ENCODE measurements at places on chromosomes 4 and X.

- DNase-seq, result no peak
Measured at GRCh38 chr4:148978301-148978700, 536.1 kb upstream of the NR3C2 start.

GRCh38 chr4:146029147-146029546 lies 90.5 kb upstream of the ZNF827 start:
- no peak for DNase-seq

DNA sequence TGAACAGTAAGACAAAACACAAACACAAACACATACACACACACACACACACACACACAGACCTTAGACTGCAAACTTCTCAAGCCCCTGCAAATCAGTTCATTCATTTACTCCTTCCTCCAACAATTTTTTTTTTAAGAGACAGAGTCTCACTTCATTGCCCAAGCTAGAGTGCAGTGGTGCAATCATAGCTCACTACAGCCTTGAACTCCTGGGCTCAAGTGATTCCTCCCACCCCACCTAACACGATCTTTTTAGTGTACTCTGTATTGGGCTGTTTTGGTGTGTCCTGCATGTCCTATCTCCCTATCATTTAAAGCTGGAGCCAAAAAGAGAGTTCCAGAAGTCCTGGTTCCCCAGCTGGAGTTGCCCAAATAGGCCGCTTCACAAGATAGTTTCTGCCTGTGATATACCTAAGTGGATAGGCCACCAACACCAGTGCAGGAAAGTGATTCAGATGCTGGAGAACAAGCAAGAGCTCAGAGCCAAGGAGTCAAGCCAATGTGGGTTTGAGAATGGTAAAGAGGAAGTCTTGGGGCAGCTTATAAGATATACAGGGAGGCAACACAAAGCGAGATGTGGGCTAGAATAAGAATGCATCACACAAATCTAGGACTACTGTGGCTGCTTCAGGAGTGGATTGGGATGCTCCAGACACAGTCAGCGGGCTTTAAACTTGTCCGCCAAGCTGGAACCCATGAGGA lies 85.4 kb upstream of the RAPGEF2 start:
- DNase-seq, result no peak

GRCh38 chr4:152162331-152162697 lies 373.6 kb downstream of the FBXW7 start:
- DNase-seq, result no peak

DNA sequence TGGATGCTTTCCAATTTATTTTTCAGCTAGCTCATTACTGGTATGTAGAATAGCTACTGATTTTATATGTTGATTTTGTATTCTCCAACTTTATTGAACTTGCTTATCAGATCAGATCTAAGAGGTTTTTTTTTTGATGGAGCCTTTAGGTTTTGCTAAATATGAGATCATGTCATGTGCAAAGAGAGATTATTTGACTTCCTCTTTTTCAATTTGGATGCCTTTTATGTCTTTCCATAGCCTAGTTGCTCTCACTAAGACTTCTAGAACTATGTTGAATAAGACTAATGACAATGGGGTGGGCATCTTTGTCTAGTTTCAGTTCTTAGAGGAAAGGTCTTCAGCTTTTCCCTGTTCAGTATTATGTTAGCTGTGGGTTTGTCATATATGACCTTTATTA lies 11.7 kb downstream of the MAGEE1 start:
- no peak for DNase-seq

- DNase-seq, result no peak
Measured at GRCh38 chr4:43682551-43682950, 766.1 kb downstream of the KCTD8 start.

GRCh38 chrX:108306086-108306485 lies 132.1 kb downstream of the COL4A6 start:
- DNase-seq, result no peak

- DNase-seq, result no peak
Measured at GRCh38 chrX:47745416-47745815, 86.4 kb upstream of the UXT start.

GRCh38 chr4:86898562-86898961 lies 6.3 kb upstream of the C4orf36 start:
- DNase-seq, result no peak

DNA sequence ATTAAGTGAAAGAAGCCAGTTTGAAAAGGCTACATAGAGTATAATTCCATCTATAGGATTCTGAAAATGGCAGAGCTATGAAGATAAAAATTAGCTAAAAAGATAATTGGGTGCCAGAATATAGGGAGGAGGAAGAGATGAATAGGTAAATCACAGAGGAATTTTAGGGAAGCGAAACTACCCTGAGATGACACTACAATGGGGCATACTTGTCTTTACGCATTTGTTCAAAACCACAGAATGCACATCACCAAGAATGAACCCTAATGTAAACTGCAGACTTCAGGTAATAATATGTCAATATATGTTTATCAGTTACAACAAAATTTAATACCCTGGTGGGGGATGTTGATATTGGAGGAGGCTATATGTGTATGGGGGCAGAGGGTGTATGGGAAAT lies 1342.9 kb downstream of the ADGRL3 start:
- no peak for DNase-seq

DNA sequence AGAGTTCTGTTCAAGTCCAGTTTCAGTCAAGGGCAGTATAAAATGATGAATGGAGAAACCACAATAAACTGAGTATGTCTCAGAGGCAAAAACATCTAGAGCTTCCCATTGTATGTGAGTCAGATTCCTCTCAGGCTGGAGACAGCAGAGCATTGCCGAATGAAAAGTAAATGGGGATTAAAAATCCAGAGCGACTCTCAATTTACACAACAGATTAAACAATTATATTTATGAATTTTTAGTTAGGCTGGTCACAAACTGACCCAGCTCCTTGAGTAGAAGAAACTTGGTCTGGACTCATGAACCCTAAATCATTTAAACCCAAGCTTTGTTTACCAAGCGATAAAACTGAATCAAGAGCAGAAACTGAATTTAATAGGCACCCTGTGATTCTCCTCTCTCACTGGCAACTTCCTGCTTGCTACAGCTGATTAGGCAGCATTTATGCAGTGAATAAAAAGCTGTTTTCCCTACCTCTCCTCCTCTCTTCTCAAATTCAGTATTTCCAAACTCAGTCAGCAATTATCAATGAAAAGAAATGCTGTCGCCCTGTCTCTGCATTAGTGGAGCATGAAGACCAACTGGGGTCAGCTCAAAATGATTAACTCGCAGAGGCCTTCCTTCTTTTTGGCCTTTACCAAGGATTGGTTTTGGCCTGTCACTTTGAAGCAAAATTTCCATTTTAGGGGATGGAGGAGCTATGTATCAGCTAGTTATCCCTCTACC lies 568.0 kb downstream of the PDHA2 start:
- DNase-seq, result no peak

DNA sequence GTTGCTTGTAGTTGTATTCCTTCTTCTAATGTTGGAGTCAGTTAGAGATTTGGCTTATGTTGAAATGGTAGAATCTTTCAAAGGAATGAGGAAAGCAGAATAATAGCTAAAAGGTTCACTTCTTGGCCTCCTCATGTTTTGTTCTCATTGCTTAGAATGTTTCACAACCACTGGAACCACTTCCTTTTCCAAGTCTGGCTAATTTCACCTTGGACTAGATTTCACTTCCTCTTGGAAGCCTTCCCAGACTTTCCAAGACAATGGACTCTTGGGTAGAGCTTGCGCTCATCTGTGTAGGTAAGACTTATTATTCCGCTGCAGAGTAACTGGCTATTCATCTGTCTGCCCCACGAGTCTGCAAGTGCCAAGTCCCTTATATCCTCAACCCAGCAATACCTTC lies 8.3 kb downstream of the SPATA18 start:
- no peak for DNase-seq

- DNase-seq, result no peak
Measured at GRCh38 chrX:11725631-11726442, 32.2 kb upstream of the MSL3 start.

DNA sequence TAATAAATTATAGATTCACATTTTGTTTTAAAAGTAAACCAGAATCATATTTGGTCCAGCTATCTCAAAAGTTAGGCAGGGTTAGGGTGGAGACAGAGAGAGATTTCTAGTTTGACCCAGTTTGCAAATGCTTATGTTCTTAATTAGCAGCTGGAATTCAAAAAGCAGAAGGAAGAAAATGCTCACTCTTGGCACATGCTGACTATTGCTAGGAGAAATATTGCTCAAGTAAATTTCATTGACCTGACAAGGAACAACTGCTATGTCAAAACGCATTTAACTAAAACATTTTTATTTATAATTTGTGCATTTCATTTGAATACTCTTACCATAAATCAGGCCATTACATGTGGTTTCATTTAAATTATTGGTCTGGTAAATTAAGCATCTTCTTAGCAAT lies 131.8 kb downstream of the GLRA3 start:
- no peak for DNase-seq

DNA sequence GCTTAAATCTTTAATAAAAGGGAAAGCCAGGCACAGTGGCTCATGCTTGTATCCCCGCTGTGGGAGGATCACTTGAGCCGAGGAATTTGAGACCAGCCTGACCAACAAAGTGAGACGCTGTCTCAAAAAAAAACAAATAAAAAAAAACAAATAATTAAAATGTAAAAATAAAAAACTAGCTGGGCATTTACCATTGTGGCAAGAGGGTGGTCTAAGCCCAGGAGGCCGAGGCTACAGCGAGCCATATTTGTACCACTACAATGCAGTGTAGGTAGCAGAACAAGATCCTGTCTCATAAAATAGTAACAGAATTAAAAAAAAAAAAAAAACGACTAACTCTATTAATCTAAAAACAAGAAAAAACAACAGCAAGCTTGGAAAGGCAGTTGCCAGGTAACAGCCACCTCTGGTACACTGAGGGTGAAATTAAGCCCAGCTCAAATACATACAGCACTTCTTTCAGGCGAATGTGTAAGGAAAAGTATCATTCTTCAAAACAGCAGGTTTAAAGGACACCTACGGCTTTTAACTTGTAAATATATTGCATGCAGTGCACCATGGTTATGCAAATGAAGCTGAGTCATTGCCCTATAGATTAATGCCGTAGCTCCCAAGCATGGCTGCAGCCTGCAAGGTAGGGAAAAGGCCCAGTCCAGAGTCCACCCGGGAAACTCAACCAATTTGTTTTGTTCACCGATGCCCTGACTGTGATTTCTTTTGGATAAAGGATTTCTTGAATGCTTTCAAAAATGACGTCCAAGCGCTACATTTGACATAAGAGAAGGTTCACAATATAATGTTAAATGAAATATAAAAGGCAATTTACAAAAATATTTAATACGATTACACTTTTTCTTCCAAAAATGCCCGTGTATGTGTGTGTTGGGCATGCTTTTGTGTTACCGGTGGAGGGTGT lies 14.5 kb upstream of the TXLNG start:
- no peak for DNase-seq

DNA sequence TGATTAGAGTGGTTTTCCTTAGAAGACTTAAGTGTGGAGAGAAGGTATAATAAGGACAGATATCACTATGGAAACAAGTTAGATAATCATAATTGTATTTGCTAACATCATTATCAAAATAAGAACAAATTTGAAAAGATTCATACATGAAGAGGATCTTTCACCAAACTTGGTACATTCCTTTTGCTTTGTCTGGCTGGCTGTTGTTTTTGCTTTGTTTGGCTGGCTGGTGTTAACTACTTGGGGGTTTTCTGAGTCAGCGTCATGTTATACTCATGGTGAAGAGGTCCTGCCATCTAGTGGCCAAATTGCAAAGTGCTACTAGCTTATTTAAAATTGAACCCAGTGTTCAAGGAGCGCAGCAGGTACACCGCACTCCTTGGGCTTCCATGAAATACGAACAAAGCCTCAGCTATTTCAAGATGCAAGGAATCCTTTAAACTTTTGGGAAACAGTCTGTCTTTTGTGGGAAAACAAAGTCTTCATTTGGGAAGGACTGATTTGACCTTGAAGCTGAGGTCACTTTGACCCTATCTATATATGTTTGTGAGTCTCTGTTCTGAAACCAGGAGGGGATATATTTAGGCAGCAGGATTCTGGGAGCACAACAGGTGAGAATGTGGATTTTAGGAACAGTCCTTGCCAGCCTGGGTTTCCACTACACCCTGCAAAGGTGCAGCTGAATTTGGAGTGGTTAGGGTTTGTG lies 129.7 kb downstream of the PLS3 start:
- no peak for DNase-seq

GRCh38 chr4:37884855-37885487 lies 5.9 kb upstream of the TBC1D1 start:
- no peak for DNase-seq

- DNase-seq, result no peak
Measured at GRCh38 chr4:185869427-185869826, 57.4 kb upstream of the SORBS2 start.

GRCh38 chr4:40842725-40843423 lies 93.1 kb downstream of the NSUN7 start:
- no peak for DNase-seq

DNA sequence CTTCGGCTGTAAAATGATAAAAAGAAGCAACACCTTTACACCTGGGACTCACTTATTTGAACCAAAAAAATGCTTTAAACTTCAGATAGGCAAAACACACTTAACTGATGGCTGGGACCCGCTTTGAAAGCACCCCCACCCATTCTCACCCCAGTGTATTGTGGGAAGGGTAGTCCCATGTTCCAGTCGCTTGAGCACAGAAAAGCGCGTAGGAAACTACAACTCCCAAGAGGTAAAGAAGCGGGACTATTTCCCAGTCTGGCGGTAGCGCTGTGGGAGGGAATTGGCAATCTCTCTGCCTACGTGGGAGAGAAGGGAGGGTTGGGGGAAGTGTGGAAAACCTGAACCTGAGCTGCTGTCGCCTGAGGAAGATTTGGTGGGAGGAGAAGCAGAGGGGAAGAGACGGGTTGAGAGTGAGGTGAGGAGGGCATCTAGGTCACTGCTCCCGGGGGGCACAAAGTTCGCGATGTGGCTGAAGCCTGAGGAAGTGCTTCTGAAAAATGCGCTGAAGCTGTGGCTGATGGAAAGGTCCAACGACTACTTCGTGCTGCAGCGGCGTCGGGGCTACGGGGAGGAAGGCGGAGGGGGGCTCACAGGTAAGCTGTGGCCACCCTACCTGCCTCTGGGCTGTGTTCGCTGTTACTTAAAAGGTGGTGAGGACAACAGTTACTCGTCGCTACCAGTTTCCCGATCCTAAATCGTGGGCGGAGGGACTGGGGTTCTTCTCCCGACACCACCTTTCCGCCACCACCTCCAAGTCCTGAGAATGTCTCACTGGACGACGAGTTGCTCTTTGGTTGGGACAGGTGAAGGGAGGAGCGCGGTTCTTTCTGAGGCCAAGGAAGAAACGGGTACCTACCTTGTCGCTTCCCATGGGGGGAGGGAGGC lies at the start of gene TBC1D8B:
TBC1D8B (plus strand) TSS at position 286 of the 888 bp plus-strand sequence; CDS start at position 467, 181 bp downstream.
- DNase-seq, result no peak

DNA sequence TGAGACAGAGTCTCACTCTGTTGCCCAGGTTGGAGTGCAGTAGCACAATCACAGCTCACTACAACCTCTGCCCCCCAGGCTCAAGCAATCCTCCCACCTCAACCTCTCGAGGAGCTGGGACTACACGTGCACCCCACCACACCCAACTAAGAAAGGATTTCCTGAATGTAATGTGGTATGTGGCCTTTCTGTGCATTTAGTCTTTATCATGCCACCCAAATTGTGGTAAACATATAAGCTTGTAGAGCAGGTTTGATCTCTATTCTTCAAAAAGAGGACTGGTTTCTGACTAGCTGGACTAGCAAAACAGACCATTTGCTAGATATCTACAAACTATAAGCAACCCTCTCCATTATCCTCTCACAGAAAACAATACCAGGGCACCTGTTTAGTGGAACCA lies 33.6 kb downstream of the ELOVL6 start:
- no peak for DNase-seq

Measured in stimulated activated CD8-positive, alpha-beta memory T cell treated with anti-CD3 and anti-CD28 coated beads, Interleukin-12 subunit alpha, Interleukin-12 subunit beta, amount 100 ng/mL, for 4 hours (primary cell).